Brain pericyte (primary cell): ENCODE measurements at places on chromosomes 7 and 10.

GRCh38 chr7:5423306-5423975 lies at the start of gene TNRC18:
Gene TNRC18, minus strand, starts transcription at chr7:5423834. Its CDS starts 2,588 bp downstream, at chr7:5421246.
- DNase-seq, result no peak

DNA sequence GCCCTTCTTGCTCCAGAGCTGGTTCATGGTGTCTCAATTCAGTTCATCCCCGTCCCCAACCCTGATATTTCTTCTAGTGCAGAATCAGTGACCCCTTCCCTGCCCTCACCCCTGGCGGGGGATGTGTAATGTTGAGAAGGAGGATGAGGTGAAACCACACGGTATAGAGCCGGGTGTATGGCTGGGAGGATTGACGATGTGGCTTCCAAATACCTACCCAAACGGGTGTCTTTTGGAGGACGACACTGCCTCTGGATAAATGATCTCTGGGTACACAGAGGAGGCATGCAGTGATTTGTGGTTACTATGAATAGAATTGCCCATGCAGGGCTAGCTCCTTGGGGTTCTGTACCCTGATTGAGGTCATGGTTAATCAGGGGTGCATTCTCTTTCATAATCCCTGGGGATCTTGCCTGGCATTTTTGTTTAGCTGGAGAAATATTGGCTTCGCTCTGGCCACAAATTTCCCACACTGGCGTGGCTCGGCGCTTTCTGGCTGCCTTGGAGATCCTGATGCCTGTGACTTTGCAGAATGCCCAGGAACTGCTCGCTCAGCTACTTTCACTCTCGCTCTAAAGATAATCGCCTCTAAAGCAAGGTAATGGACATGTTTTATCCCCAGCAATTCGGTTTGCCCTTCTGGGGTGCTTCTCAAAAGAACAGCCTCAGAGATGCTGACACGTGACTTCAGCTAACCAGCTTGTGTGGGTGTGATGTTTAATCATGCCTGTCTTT lies 89.2 kb downstream of the RBM20 start:
- no peak for DNase-seq

DNA sequence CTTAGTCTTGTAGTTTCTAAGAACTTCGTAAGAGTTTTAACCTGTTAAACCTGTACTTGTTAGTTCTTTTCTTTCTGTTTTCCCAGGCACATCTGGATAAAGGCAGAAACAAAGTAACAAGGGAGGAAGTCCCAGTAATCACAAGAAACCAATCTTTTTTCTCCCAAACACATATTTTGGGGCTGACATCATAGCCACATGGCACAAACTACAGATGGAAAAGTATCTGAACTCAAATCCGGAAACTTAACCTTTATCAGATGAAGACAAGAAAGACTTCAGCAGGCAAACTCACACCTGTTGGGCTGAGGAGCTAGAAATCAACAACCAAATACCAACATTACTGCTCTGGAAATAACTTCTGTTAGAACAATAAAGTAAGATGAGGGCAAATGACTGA lies 67.1 kb downstream of the CUBN start:
- no peak for DNase-seq

DNA sequence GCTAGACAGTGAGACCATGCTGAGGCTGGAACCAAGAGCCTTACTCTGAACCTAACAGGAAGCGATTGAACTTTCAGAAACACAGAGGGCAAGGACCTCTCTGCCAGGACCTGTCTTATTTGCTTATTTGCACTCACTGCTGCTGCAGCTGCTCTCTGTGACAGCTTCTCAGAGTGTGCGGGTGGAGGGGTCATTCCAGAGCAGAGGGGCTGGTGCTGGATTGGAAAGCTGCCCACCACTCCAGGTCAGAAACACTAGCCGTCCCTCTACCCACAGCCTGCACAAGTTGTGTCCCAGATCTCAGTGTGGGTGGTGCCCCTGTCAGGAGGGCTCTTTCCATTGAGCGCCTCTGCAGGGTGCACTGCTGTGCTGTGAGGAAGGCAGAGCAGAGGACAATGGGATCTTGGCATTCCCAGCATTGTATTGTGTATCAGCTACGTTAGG lies 126.2 kb downstream of the CCNY start:
- DNase-seq, result no peak

DNA sequence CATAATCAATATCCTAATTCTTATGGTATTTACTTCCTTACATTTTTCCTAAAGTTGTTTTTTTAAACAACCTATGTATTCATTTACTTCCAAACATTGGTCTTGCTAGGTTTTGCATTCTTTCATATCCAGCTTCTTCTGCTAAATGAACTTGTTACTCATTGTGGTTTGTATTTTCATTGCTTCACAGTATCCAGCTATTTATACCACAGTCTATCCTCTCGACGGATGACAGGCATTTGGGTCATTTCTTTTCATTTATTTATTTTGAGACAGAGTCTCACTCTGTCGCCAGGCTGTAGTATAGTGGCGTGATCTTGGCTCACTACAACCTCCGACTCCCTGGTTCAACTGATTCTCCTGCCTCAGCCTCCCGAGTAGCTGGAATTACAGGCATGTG lies 66.8 kb downstream of the CCDC6 start:
- no peak for DNase-seq

DNA sequence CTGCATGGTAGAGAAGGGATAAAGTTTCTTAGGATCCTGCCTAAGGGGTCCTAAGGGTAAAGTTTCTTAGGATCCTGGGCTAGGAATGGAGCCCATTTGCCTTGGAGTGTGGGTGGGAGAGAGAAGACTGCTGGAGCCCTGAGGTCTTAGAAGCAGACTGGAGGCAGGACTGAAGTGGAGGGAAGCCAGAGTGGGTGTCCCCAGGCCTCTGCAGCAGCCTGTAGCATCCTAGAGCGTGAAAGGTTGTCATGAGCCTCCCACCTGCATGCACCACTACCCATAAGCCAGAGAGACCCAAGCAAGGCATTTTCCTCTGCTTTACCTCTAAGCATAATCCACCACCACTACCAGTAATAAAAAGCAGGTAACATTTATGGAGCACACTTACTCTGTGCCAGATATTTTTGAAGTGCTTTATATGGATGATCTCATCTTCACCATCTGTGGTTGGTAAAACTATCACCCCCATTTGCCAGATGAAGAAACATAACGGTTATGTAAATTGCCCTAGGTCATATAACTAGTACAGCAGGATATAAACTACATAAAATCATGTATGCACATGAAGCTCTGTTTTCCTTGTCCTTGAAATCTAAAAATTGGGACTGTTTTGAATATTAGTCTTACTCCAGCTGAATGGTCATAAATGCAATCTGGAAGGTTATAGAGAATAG lies 103.5 kb upstream of the CCDC6 start:
- no peak for DNase-seq

GRCh38 chr10:118915161-118915560 lies 114.4 kb upstream of the NANOS1 start:
- DNase-seq, result no peak
